Cortex of kidney (tissue), 1 donor: ENCODE measurements at places on chromosomes 4 and X.

DNA sequence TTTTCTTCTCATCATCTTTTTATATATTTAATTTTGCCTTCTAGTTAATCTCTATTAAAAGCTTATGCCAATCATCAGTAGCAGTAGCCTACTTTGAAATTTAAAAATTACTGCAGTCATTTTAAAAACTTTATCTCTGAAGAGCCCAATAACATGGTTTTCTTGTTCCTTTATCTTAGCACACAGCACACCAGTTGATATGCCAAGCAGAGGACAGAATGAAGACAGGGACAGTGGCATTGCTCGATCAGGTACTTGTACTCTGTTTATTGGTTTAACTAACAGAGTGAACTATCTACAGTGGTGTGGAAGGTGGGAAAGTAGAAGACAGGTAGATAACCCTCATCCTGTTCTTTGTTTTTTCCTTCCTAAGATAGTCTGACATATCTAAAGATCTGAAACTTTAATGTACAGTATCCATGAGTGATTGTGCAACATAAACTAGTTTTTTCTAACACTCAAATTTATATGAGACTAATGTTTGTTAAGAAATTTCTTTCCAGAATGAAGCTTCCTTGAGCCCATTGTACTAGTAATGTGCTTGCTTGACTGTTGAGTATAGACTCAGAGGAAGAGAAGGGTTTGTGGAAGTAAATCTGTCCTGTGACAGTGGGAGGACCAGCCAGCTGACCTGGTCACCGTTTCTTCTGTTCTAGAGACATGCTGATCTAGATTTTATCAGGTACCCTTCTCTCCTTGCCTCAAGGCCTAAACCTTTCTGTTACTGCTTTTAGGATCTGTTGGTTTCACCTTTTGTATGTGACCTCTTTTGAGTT is 66.6 kb downstream of the FNIP2 start:
- no peak for DNase-seq

GRCh38 chrX:12999422-12999821 is 24.5 kb downstream of the TMSB4X start:
- DNase-seq: no peak

DNA sequence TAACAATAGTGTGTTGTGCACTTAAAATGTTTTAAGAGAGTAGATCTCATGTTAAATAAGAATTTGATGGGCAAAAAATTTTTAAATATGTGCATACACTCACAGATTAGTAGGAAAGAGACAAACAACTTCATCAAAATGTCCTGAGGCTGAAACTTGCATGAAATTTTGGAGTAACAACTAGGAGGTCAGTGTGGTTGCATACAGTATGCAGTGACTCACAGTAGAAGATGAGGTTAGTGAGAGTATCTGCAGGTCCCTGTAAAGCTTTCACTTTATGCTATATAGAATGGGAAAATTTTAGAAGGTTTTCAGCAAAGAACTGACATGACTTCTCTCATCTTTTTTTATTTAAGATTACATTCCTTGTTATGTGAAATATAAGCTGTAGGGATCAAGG is 453.1 kb upstream of the KLHL4 start:
- DNase-seq: no peak

- no peak for DNase-seq
These were observed 108.8 kb downstream of the SPRY1 start for GRCh38 chr4:123505095-123506010.

DNA sequence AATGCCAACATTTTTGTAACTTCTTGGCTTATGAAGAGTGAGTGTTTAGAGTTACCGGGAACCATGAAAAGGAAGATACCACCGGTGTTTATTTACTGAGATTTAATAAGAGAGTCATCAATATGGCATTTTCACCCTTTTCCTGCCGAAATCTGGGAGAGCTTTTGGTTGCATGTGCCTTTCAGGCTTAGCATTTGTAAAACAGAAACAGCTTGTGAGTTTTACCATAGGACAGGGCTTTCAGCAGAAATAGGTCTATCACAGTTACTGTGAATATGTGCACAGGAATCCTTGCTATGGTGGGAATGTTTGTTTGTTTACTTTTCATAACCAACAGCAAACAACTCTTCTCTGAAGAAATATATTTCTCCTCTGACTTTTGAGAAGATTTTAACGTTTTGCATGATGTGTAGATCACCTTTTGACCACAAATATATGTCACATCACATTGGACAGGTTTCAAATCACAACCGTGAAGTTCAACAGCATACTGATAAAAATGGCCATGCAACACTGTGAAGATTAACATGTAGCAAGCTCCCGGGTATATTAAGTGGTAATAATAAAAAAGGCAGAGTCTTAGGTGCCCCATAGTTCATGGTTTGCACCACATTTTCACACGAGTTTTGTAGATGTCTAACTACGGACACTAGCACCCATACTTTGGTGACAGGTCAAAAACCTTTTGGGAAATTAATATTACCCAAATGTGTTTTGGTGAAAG is 21.3 kb downstream of the ARHGAP24 start:
- DNase-seq: no peak

DNA sequence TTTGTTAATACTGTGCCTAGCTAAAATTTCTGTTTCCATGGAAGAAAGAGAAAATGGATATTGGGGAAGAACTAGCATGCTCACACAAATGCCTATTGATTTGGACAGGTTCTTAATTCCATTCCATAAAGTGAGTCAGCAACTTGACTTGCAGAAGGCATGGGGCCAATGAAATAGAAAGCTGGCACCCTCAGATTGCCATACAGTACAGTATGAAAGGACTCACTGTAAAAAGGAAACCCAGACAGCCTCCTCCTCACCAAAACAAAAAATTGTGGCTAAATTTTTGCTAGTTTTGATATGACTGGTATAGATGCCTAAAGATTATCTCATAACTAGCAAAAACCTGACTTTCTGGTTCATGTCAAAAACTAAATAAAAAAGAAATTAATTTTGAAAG is 11.2 kb upstream of the TAB3 start:
- no peak for DNase-seq

GRCh38 chr4:123077330-123077729 is 154.9 kb upstream of the NUDT6 start:
- DNase-seq: no peak

DNA sequence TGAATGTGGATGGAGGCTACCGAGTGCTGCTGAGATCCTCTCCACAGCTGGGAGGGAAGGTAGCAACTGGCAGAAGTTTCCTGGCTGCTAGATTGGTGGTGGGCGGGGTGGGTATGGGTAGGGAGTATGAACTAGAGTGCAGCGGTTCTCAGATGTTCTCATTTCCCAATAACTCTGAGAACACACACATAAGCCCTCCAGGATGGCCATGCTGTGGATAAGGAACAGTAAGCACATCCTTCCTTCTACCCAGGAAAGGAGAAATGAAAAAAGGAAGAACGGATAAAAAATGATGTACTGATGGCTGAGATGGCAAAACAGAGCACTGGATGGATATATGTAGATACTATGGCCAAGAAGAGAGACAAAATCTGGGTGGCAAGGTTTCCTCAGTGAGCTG is 116.0 kb downstream of the ZNF827 start:
- DNase-seq: no peak

DNA sequence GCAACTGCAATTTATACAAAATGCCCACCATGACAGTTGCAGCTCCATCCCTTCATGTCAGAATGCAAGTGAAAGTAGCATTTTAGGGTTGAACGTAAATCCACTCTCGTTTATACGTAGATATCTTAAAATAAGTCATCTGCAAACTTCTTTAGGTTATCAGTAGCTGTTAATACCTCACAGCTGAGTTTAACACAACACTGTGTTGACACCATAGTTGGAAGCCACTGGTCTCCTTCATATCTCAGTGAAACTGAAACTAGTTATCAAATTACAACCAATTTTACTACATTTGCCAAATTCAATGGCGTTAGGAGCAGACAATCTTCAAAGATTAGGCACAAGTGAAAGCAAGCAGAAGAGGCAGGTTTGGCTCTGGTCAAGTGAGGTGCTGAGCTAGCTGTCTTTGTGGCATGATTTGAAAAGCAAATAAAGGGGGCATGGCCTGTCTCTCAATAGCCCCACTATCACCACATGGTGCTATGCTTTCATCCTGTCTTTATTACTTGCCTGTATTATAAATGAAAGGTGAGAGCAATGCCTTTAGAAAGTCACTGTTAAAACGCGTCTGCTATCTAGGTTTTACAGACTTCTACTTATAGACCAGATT is 12.3 kb downstream of the PPP3CA start:
- DNase-seq: no peak

GRCh38 chr4:104128850-104129213 is 365.9 kb downstream of the CXXC4 start:
- DNase-seq: no peak

GRCh38 chrX:136619899-136620505 is 28.0 kb upstream of the CD40LG start:
- no peak for DNase-seq

- DNase-seq: no peak
These were observed 7.6 kb downstream of the HNRNPDL start for GRCh38 chr4:82422616-82423015.

DNA sequence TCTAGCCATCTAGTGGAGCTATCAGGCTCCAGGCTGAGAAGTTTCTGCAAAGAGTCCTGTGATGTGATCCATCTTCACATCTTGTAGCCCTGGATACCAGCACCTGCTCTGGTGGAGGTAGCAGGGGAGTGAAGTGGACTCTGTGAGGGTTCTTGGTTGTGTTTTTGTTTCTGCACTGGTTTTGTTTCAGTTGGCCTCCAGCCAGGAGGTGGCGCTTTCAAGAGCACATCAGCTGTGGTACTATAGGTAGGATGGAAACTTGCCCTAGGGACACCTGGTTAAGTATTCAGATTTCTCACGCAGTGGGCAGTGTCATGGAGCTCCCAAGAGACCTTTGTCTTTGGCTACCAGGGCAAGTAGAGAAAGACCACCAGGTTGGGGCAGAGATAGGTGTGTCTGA is 257.5 kb upstream of the SLC7A11 start:
- DNase-seq: no peak

GRCh38 chr4:26067035-26067434 is 153.0 kb downstream of the SMIM20 start:
- no peak for DNase-seq

DNA sequence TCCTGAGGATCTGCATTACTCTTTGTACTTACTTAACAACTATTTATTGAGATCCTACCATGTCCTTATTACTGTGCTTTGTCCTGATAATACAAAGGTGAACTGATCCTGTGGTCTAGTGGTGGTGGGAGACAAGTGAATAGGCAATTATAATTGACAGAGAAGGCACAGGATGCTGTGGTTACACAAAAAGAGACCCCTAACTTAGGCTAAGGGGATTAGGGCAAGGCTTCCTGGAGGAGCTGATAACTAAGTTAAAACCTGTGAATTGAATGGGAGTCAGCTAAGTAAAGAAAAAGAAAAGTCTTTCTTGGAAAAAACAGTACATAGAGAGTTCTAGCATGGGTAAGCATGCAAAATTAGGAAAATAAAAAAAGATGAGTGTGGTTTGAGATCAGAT is 164.4 kb downstream of the LARP7 start:
- no peak for DNase-seq

GRCh38 chr4:36997727-36998126 is 246.8 kb upstream of the NWD2 start:
- DNase-seq: no peak

- DNase-seq: no peak
These were observed 188.7 kb downstream of the AFAP1 start for GRCh38 chr4:7750972-7751371.

GRCh38 chr4:174135936-174136406 is 147.5 kb downstream of the FBXO8 start:
- no peak for DNase-seq

GRCh38 chrX:40326186-40326965 is 228.6 kb upstream of the BCOR start:
- no peak for DNase-seq

GRCh38 chr4:7584606-7585159 is 150.0 kb upstream of the PSAPL1 start:
- no peak for DNase-seq

- DNase-seq: no peak
These were observed 72.7 kb upstream of the DCLK2 start for GRCh38 chr4:150005537-150005936.

- no peak for DNase-seq
These were observed 21.9 kb downstream of the SMAD1 start for GRCh38 chr4:145503486-145504072.

DNA sequence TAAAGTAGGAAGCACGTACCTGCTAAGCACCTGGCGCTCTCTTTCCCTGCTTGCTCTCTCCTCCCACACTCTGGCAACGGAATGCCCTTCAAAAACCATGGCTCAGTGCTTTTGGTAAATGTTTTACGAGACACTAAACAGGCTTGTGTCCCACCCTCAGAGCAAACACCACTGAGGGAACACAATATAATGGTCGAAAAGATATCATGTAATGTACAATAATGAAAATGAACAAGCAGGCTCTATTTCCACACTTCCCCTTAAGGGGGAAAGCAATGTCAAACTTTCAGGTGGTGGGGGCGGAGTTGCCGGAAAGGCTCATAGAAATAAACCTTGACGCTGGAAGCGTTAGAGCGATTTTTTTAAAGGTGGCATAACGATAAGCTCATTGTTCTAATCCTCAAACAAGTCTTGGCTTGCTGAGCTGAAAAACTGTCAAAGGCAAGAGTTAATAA is 115.1 kb downstream of the RBM47 start:
- DNase-seq: no peak

DNA sequence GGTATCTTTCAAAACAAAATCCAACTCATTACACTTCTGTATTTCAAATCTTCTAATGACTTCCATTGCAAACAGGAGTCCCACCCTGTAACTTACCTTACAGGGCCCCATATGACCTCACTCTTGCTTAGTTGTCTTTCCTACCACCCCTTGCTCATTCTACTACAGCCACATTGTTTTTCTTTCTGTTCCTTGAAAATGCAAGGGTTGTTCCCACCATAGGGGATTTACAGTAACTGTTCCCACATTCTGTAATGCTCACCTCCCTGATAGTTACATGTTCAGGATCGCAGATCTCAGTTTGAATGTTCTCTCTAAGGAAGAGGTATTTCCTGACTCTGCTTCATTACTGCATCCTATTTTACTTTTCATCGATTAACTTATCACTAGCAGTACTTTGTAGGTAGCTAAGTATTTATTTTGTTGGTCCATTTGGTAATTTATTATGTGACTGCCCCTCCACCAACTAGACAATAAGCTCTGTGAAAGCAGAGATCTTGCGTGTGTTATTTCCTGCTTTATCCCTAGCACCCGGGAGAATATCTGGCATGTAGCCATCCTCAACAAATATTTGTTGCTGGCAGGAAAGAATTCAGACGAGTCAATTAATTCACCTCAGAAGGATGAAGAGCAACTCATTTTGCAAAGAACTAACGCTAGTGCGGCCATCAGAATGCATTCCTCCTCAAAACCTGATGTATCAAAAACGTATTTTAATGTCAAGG is 21.4 kb downstream of the MAOB start:
- no peak for DNase-seq

DNA sequence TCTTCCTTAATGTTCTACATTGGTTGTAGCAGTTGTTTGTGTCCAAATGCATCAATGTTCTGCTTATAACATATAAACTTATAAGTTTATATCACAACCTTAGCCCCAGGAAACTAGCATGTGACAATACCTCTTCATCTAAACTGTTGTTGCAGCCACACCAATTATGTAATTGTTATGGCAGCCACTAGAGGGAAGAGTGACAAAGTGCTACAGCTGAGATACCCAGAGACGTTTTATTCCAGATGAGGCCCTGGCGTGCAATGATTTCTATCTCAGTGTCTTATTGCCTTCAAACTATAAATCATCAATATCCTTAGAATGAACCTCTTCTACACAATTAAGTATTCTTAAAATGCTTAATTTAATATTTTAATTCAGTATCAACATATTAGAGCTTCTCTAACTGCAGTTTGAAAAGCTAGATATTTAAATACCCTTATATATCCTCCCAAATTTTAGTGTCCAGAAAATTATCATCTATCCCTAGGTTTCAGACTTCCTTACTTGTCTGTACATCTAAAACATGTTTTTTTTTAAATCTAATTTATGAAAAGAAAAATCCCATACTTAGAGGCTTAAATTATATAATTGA is 171.6 kb downstream of the PCDH10 start:
- no peak for DNase-seq
